NCI-H2171 treated with DMSO at 0.1 percent for 48 hours (cell line): ENCODE measurements at places on chromosomes 12 and 14.
A peak's percentile ranks its signal among the peaks of the same experiment; 100 is the strongest.

DNA sequence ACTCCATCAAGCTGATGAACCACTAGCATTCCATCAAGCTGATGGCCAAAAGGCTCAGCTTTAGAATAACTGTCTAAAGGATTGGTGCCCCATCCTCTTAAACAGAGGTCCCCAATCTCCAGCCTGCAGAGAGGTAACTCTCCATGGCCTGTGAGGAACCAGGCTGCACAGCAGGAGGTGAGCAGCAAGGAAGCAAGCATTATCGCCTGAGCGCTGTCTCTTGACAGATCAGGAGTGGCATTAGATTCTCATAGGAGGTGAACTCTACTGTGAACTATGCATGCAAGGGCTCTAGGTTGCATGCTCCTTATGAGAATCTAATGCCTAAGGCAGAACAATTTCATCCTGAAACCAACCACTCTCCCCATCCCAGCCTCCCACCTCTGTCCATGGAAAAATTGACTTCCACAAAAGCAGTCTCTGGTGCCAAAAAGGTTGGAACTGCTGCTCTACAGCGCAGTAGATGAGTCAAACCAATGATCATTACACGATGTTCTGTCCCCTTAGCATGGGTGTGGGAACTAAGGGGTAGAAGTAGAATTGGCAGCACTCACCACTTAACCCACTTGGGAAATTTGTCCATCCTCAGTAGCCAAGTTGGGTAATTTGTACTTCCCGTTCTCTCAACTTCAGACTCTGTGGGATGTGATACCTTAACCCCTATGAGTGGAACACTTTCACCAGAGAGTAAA, 66.9 kb downstream of the ANKS1B start:
- DNase-seq: no peak

DNA sequence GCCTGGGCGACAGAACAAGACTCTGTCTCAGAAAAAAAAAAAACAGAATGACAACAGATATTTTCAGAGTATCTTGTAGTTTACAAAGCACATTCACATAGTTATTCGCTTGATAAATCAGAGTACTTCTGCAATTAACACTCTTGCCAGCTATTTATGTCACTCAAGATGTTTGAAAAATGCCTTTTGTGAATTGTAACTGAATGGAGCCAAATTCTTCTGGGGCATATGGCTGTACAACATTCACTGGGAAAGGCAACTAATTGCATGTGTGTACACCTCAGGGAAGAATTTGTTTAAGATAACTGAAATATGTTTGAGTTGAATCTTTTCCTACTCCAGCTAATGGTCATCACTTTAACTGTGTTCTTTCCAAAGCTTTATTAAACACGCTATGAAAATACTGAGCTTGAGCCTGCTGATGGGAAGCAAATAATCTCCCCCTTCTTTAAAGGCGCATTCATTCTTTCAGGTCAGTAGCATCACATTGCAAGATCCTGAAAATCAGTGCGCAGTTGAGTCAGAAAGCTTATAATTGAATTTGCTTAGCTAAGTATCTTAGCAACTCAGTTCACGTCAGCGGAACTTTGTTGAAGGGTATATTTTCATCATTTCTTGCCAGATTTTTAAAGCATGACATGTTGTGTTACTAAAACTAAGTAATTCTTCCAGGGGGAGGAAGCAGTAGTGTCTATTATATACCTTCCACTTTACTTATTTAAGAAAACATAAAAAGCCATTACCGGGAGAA, 66.6 kb downstream of the SINHCAF start:
- no peak for DNase-seq

DNA sequence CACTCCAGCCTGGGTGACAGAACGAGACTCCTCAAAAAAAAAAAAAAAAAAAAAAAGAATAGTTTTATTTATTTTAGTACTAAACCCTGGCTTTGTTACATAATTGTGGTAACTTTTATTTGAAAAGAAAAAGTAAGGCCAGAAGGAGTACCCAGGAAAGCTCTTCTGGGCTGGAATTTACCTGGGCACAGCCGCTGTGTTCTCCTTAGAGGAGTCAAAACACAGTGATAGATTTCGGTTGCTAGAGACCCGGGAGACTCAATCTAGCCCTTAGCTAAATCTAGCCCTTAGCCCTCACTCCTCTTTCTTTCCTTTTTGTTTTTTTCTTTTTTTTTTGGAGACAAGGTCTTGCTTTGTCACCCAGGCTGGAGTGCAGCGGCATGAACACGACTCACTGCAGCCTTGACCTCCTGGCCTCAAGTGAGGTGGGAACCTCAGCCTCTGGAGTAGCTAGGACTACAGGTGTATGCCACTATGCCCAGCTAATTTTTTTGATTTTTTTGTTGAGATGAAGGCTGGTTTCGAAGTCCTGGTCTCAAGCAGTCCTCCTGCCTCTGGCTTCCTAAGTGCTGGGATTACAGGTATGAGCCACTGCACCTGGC, 49.7 kb downstream of the SYNE2 start:
- DNase-seq: no peak

GRCh38 chr12:57717131-57717530, 21.4 kb downstream of the AGAP2 start:
- DNase-seq: no peak

DNA sequence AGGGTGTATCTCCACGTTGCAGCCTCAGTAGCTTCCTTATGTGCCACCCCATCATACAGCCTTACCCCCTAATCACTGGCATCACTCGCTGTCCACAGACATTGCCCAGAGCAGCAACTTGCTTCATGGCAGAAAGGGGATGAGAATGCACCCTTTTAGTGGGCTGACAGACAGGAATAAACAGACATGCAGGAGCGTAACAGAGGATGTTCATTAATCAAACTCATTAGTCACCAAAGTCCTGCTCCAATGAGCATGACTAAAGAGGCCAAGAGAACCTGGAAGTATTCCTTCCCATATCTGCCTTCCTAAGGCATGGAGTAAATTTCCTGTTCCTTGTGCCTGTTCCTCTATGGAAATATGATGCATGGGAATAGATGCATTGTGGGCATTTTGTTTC, 197.0 kb downstream of the PHLDA1 start:
- no peak for DNase-seq

DNA sequence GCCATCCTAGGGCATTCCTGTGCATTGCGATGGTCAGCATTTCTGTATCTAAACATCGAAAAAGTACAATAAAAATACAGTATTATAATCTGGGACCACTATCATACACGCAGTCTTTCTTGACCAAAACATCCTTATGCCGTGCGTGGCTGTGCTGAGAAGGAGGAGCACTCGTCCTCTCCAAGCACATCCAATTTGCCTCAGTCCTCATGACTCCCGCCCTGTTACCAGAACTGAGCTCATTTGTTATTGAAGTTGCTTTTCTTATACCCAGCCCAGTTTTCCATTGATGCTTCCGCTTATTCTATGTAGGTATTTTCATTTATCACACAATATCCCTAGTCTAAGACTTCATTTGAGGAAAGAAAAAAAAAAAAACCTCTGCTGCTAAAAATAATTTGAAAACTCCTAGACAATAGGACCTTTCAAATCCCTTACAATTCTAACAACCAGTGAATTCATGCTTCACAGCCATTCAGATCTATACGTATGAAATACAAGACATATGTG, 236.9 kb upstream of the PLEKHG7 start:
- DNase-seq: no peak

GRCh38 chr14:98791661-98792060, 480.3 kb downstream of the BCL11B start:
- DNase-seq: no peak

DNA sequence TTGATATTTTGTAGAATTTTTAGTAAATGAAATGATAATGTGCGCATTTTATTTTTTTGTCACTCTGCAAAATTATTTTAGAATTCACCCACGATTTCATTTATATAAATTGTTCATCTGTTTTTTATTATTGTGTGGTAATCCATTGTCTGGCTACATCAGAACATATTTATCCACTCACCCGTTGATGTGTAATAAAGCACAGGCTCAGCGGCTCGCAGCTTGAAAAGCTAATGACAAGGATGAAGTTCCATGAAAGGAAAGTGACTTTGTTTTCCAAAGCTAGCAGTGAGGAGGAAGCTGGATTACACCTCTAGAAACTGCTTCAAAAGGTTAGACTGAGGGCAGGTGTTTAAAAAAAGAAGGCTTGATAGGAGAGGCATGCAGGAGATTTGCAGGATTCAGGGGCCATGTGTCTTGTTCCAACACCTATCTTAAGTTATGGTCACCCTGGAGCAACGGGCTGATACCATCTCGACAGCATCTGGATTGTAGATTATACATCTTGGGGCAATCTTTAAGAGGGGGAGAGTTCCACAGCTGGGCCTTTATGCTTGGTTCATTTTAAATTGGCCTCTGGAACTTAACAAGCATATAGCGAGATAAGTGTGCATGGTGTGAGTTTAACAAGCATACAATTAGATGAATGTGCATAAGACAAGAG, 194.1 kb downstream of the TMTC3 start:
- no peak for DNase-seq

- DNase-seq: no peak
Measured at GRCh38 chr14:47929334-47929733, 253.9 kb upstream of the MDGA2 start.

DNA sequence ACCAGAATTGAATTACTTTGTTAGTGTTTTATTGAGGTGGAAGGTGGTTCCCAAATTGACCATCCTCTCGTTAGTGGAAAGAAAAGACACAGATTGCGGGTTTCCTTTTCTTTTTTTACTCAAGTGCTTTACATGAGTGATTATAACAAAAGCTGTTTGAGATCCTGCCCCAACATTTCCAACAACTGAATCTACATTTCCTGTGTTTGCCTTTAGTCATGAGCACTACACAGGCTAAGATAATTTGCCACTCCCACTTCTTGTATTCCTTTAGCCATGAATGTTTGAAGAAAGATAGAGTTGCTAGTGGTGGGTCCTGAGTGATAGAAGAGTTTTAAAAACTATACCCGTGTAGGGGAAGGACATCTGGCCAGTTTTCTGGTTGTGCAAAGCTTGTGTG, 16.0 kb downstream of the RERGL start:
- DNase-seq: no peak

GRCh38 chr12:22196236-22196635, 138.3 kb downstream of the ST8SIA1 start:
- no peak for DNase-seq

- no peak for DNase-seq
Measured at GRCh38 chr14:99737451-99737951, 53.4 kb downstream of the CYP46A1 start.

GRCh38 chr12:52145228-52146088, 46.4 kb downstream of the KRT80 start:
- DNase-seq: no peak

GRCh38 chr12:49887091-49887490, 16.6 kb downstream of the FAIM2 start:
- no peak for DNase-seq

DNA sequence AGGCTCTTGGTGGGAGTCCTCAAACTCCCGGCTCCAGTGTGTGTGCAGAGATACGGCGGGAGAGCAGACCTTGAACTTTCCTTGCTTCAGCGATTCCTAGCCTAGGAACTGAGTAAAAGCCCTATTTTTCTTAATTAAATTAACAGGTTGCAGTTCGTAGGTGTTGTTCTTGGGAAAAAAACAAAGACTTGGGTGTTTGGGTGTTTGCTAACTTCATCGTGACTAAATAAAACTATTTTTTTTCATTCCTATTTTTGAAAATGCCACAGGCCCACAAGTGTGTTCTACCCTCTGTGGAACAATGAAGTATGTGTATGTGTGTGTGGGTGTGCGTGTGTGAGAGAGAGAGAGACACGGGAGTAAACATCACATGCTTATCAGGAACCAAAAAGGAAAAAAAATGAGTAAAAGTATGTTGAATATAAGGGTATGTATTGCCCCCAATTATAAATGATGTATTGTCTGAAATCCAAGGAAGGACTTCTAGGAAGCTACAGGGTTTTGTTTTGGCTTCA, 651 bp downstream of the TMEM117 start:
- peak; percentile 44 for DNase-seq

GRCh38 chr12:99201906-99202645, 445.5 kb upstream of the GARIN6 start:
- DNase-seq: no peak

GRCh38 chr14:90620568-90621077, 195.6 kb downstream of the TTC7B start:
- no peak for DNase-seq

DNA sequence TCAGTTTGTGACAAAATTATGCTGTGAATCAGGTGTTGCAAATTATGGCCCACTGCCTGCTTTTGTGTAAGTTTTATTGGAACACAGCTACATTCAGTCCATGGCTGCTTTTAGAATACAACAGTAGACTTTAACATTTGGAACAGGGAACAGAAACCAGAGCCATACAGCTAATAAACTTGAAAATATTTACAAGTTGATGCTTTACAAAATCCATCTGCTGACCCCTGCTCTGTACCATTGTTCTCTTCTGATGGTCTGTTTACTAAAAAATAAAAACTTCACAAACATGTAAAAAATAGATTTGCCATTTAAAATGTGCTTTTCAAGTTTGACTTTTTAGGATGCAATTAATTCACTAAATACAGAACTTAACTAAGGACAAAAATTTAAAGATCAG, 20.8 kb downstream of the PSMA3 start:
- DNase-seq: no peak

DNA sequence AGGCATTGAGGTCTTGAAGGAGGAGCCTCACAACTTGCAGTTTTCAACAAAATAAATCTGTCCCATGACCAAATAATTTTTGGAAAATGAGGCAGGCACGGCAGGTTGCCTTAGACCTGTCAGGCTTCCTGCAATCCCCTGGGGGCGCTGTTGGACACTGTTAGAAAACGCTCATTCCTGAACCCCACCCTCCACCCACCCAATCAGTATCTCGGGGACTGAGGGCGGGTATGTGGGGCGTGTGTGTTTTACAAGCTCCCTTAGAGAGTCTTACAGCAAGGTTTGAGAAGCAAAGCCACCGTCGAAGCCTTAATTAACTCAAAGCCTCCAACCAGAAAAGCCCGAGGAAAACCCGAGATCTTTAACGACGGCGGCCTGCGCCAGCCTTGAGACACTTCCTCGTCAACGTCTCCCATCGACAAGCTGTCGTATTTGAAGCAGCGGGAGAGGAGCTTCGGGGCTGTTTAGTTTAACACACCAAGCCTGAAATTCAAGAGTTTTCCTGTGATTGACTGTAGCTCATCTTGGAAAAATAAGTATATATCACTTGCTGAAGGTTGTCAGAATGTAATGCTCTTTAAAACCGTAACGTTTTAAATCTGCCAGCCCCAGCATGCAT, 123.0 kb downstream of the GLT1D1 start:
- DNase-seq: no peak

- no peak for DNase-seq
Measured at GRCh38 chr14:94823556-94824341, 53.8 kb upstream of the GSC start.

- DNase-seq: no peak
Measured at GRCh38 chr12:51475543-51475942, 50.9 kb downstream of the SLC4A8 start.

- DNase-seq: peak; percentile 76
Measured at GRCh38 chr14:81990312-81990761, 456.7 kb upstream of the SEL1L start.

DNA sequence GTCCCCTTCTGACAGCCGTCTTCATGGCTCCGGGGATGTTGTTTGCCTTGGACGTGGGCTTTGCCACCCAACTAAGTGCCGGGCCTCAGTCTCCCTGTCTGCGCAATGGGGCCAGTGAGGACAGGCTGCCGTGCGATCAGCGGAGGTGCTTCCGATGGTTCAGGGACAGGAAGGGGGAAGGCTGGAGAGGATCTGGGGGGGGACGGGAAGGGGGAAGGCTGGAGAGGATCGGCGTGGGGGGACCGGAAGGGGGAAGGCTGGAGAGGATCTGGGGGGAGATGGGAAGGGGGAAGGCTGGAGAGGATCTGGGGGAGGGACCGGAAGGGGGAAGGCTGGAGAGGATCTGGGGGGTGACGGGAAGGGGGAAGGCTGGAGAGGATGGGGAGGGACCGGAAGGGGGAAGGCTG, 3.4 kb downstream of the MMP17 start:
- DNase-seq: peak; percentile 45
